GM03348 (cell line): ENCODE measurements at places on chromosomes 4 and X.
A peak's percentile ranks its signal among the peaks of the same experiment; 100 is the strongest.

DNA sequence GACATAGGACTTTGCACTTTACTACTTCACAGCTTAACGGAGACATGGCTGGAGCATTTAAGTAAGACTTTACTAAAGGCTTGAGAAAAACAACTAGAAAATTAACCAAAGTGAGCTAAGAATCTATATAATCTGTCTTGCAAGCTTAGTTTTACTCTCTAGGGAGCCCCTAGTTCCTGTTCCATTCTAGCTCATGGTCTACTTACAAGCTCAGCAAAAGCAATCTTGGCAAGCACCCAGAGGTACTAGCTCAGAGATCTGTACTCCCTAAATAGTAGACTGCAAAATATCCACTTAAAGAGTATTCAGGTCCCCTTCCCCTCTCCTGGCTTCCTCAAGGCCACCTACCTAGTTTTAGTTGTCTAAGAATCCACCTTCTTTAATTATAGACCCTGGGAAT, 469.0 kb downstream of the IDS start:
- no peak for DNase-seq

DNA sequence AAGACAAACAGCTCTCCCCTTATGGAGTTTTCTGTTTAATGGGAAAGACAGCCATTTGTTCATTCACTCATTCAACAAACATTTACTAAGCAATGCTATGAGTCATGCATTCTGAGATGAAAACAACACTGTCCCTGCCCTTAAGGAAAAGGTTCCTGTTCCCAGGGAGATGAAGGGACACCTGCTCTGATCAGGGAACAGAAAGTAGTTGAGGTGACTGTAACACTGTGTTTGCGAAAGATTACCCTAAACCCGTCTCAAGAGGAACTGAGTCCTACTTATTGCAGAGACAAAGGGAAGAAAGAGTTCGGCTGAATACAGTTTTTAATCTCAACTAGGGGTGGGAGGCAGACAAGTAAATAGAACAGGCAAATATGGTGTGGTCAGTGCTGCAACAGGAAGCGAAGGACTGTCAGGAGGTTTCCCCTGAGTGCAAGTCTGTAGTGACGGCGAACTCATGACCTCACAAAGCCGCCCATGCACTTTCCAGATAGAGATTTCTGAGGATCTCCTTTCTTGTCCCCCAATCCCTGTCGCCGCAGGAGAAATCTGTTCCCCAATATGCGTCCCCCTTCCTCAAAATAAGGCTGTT, 712 bp downstream of the STX18 start:
- DNase-seq: peak; percentile 60

GRCh38 chr4:90226734-90227133, 99.5 kb downstream of the CCSER1 start:
- DNase-seq: no peak

GRCh38 chrX:1059576-1060561, 152.6 kb downstream of the CRLF2 start:
- DNase-seq: no peak

DNA sequence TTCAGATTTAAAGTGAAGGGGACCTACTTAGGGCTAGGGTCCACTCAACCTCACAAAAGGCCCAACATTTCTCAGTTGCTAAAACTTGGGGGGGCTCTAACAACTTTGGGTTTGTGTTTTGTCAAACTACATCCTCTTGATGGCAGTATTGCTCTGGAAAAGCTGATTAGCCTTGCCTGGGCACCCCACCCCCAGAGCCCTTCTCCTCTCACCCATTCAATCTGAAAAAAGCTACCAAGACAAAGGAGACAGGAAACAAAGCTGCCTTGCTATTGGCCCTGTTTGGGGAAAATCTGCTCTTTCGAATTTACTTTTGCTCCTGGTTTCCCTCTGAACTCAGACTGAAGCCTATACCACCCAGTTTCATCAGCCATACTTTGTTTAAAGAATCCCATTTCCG, 195.2 kb upstream of the STK26 start:
- no peak for DNase-seq

- no peak for DNase-seq
These were observed 1009.8 kb downstream of the ADGRL3 start for GRCh38 chr4:62209757-62210485.

DNA sequence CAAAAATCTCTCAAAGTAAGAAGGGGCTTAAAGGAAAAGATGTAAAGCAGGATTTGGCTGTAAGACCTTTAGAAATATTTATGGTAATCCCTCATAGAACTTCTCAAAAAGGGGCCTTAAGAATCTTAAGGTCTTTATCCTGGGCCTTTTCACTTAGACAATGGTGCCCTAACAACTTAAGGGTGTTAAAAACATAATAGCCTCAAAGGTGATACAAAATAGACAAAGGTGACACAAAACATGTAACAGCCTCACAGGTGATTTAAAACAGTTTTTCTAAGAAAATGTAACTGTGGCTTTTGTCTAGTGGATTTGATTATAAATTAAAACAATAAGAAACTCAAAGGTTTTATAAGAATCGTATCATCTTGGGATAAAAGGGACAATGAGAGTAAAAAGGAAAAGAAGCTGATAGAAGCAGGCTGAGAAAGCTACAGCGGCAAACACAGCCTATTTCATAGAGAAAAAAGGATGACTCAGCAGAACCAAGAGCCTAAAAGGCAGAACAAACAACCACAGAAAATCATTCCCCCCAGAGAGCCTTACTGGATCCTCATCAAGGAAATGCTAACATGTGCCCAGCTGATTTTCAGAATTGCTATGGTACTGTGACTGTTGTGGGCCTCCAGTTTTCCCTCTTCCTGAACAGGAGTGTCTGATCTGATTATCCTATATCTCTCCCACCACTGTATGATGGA, 164.3 kb downstream of the STPG2 start:
- no peak for DNase-seq

- DNase-seq: no peak
These were observed 233.7 kb upstream of the TECRL start for GRCh38 chr4:64642936-64643335.

DNA sequence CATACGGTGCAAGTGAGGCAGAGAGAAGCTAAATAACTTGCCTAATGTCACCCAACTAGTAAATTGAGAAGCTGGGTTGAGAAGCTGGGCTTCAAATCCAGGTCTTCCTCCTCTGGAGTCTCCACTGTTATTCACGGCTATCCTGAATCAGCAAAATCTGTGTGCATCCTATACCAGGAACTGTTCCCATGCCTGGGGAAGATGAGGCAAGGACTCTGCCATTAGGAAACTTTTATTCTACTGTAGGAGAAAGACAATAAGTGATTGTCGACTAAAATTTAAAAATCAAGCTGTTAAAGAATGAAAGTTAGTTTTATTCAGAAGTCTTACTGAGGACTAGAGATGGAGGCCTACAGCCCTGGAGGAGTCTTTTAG, 872 bp upstream of the TEC start:
- DNase-seq: no peak

DNA sequence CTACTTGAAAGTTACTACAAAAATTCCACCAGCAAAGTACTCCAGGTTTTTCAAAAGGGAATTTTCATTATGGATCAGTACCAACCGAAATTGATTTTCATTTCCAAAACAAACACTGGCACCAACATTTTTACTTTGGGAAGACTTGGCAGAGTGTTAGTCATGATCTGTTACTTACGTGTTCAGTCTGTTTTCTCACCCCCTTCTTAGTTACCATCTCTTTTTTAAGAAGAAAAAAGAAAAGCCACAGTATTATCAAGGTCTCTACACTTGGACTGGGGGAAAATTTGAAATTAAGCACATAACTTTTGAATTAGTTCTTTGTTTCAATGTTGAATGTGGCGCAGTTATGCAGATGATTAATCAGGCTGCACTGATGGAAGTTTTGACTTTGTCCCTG, 27.5 kb downstream of the RBBP7 start:
- DNase-seq: no peak

- no peak for DNase-seq
These were observed 163.7 kb downstream of the CPE start for GRCh38 chr4:165542476-165542875.

- no peak for DNase-seq
These were observed 117.1 kb downstream of the TMEM164 start for GRCh38 chrX:110120025-110120424.

DNA sequence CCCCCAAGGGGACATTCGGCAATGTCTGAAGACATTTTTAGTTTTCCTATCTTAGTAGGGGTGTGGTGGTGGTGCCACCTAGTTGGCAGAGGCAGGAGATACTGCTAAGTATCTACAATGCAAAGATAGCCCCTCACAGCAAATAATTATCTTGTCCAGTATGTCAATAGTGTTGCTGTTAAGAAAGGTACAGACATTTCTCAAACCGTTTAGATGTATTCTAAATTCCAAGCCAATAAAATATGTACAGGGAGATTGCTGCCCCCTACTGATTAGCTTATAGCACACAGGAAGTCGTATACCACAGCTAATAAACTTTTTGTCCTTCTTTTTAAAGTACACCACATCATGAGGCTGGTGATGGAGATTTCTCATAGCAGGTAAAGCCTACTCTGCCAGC, 260.5 kb downstream of the TMA16 start:
- DNase-seq: no peak

GRCh38 chr4:58477950-58478349, 1367.8 kb upstream of the IGFBP7 start:
- DNase-seq: no peak

- no peak for DNase-seq
These were observed 329.4 kb upstream of the PPARGC1A start for GRCh38 chr4:24219209-24219608.

DNA sequence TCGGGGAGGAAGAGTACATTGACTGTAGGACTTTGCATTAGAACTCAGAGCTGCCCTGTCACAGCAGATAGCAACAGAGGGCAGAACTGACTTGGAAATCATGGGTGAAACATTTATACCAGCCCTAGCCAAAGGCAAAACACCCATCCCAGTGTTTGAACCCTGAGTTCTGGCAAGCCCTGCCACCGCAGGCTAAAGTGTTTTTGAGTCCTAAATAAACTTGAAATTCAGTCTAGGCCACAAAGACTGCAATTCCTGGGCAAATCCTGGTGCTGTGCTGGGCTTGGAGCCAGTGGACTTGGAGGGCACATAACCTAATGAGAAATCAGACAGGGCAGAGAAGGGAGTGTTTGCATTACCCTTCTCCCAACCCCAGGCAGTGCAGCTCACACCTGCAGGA, 1015.7 kb downstream of the FSTL5 start:
- DNase-seq: no peak

GRCh38 chrX:98646351-98646750, 1762.6 kb downstream of the RPA4 start:
- DNase-seq: no peak

DNA sequence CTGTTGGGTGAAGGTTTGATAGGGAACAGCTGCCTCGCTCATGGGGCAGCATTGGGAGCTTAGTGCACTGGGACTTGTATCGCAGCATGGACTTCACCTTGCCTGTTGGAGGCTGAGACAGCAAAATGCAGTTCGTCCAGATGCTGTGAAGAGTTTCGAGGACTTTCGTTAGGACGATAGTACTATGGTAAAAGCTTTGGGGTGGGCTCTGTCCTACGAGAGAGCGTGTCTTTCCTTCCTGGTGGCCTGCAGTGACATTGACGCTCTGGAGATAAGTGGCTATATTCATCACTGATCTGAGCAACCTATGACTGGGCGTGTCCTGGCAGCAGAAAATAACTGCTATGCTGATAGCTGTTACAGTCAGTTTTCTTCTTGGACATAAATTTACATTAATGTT, 44.8 kb downstream of the ARHGAP10 start:
- no peak for DNase-seq

- DNase-seq: no peak
These were observed 324.3 kb downstream of the PTTG2 start for GRCh38 chr4:38284294-38285030.

DNA sequence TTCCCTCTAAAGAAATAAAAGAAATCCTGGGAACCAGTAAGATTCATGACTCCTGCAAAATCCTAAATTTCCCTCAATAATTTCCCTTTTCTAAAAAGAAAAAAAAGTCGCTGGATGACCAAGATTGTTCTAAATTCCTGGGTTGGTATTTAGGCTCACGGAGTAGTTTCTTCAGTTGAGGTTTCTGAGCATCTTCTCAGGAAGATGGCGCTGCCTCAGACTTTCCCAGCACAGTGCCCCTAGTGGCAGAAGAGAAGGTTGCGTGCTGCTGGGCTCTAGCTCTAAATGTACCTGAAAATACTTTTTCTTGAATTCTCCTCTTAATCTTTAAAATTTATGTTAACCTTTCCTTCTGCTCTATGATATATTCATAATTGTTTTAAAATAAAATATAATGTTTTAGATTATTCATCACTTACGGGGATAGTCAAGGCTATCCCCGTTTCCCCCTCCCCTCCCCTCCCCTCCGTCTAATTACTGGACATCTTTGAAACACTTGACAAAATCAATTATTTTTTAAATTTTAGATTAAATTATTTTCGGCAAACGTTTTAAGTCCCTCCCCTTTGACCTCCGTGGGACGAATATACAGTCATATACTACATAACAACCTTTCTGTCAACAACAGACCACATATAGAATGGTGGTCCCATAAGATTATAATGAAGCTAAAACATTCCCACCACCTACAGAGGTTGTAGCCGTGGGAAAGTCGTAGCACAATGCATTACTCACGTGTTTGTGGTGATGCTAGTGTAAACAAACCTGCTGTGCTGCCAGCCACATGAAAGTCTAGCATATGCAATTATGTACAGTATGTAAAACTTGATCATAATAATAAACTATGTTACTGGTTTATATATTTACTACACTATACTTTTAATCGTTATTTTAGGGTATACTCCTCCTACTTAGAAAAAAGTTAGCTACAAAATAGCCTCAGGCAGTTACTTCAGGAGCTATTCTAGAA, 41.0 kb upstream of the GATB start:
- peak; percentile 23 for DNase-seq

DNA sequence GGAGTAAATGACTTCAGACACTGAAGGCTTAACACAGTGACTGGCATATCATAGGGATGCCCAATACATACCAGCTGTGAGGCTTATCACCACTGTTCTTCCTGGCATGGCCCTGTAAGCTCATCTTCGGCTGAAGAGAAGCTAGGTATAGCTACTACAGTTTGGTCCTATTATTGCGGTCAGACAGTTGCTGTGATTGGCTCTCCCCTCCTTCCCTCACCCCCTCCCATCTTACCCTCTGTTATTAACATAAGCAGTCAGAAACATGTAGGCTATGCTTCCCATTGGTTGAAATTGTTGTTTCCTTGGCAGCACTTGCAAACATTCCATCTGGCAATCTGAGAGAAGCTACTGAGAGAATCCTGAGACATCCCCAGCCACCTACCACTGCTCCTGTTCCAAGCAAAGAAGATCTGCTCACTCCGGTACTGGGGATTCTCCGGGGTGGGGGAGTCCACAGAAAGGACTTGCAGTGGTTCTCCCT, at the start of gene AKAP14:
AKAP14 (plus strand) TSS at position 51 of the 484 bp plus-strand sequence. CDS start 7,331 bp downstream, outside the sequence.
- DNase-seq: no peak

GRCh38 chr4:7753271-7753670, 186.4 kb downstream of the AFAP1 start:
- DNase-seq: no peak
